ENCODE measurements at places on chromosomes 11 and 22.

DNA sequence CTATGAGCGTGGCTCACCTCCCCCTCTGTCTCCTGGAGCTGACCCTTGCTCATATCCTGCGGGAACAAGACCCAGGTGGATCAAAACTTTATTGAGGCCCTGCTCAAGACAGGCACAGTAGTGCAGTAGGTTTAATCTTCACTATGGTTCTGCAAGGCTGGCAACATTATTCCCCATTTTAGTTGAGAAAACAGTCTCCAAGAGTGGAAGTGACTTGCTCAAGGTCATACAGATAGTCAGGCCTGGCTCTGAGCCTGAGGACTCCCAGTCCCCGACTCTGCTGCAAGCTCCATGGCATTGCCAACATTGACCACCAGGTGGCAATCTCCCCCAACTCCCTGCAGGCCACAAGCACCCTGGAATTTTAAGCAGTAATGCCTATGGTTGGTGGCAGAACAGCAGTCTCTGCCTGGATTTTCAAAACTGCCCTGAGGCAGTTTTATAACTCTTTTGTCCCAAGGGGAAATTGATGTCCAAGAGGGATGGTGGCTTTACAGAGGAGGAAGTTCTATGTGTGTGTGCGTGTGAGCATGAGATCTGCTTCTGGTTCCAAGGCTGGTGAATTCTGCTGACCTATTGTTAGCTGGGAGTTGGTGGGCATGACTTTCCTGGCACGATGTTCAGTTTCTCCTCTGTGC, 34.1 kb downstream of the NEU3 start:
- peak; percentile 81 for DNase-seq

GRCh38 chr22:39439170-39439569, 17.6 kb upstream of the MGAT3 start:
- no peak for DNase-seq

DNA sequence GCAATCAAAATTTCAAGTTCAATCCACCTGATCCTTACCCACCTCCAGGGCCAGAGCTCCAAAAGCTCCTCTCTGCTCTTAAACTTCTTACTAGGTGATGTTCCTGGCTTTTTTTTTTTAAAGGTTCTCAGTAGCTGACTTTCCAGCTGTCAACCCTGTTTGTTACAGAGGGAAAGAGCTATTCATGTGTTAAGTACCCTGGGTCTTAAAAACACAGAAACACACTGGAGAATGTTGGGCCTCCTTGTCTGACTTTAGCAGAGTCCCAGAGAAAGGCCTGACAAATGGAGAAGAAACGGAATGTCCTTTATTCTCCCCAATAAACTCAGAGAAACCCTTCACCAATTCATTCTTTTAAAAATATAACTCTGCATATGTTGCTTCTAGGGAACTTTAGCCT, 3.2 kb downstream of the LRRC4C start:
- no peak for DNase-seq

DNA sequence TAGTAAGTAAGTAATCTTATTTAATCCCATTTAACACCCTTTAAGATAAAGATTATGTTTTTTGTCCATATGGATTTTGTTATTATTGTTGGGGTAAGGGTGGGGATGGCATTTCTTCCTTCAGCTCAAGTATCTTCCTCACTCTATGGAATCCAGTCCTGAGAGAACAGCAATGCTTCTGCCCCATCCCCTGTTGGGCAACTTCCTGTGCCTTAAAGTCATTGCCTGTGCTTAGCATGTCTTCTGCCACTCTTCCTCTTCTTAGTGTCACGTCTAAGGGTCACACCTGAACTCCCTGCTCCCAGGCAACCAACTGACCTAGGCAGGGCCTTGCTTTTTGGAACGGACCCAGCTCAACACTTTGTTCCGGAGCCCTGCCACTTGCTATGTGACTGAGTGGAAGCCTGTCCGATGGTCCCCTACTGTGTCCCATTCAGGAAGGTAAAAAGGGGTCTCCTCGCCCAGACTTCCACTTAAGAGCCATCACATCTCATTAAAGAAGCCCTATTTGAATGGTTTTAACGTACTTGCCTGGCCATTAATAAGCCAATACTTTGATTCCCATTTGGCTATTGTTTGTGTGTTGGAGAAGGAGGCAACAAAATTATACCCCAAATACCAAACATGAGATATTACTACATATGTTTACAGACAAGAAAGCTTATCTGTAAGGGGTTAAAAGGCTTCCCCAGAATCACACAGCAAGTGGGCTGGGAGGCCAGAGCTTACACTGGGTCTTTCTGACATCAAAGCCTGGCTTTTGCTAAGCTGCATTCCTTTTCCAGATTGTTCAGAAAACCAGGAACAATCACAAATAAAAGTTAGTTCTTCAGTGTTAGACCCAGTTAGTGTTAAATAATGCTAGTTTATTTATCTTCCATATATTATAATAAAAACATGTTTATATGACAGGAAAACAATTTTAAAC, 59.2 kb downstream of the RAB38 start:
- DNase-seq = no peak

GRCh38 chr11:72735495-72736027, 16.6 kb downstream of the ARAP1 start:
- DNase-seq = no peak

DNA sequence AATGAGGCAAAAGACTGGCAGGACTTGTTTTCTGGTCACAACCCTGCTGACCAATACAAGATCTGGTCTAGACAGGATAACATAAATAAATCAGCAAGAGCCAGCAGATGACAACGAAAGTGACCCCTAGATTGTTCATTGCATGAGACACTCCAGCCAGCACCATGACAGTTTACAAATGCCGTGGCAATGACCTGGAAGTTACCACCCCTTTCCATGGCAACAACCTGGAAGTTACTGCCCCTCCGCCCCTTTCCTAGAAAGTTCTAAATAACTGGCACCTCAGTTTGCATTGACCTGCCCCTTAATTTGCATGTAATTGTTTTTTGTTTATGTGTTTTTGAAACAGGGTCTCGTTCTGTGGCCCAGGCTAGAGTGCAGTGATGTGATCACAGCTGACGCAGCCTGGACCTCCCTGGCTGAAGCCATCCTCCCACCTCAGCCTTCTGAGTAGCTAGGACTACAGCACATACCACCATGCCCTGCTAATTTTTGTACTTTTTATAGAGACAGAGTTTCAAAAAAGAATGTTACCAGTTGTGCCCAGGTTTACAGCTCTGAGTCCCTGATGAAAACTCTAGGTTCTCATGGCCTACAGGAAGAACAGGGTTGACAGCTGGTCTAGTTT, 38.1 kb upstream of the WT1 start:
- no peak for DNase-seq

DNA sequence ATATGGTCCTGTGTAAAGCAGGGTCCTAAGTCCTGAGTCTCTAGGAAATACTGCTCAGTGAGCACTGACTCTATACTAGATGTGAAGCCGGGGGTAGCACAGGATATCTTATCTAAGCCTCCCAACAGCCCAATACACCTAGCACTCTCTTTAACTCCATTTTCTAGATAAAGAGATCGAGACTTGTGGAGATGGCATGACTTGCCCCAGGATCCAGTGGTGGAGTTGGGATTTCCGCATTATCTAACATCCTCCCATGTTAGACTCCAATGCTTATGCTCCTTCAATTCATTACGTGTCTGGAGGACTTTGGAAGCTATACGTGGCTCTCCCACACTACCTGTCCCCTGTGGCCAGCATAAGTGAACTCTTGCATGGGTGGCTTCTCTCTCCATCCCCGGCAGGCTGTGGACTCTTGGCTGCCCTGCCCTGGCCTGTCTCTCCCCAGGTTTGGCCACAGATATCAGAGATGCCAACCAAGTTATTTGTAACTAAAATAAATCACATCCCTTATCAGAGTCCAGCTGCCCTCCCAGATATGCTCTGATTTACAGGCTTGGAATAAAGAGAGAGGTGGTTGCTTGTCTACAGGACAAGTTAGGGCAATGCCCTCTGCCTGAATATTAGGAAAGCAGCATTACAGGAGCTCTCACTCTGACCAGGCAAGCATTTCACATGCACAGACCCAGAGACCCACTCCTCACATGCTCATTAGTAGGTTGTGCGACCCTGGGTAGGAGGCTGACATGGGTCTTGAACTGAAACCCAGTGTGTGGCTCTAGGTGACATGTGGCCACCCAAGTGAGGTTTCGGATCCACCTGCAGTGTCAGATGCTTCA, 4.5 kb downstream of the CD44 start:
- DNase-seq = no peak

DNA sequence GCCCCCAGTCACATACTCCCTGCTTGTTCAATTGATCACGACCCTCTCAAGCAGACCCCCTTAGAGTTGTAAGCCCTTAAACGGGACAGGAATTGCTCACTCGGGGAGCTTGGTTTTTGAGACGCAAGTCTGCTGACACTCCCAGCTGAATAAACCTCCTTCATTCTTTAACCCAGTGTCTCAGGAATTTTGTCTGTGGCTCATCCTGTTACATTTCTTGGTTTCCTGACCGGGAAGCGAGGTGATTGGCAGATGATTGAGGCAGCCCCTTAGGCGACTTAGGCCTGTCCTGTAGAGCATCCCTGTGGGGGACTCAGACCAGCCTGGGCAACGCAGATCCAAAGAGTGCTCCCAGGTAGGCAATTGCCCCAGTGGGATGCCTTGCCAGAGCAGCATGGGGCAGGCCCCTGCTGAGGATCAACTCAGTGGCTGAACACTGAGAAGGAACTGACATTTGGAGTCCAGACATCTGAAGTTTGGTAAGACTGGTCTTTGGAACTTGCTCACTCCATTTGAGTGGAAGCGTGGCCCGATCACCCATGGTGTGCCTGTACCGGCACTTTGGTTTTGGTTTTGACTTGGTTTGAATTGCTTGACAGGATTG, 51.5 kb downstream of the NEU3 start:
- no peak for DNase-seq

- DNase-seq = peak; percentile 89
Observed at GRCh38 chr11:66868726-66869566, 12.1 kb downstream of the LRFN4 start.

All from transverse colon (tissue), 4 donors.